ENCODE measurements at places on chromosomes 4 and X. TPM values are rescaled to one million over a fixed set of nuclear protein-coding genes. Genes with fewer than 3 reads are reported as not detected.
A peak's percentile ranks its signal among the peaks of the same experiment; 100 is the strongest.

VCX3A gene
- total RNA-seq, result not detected

DNA sequence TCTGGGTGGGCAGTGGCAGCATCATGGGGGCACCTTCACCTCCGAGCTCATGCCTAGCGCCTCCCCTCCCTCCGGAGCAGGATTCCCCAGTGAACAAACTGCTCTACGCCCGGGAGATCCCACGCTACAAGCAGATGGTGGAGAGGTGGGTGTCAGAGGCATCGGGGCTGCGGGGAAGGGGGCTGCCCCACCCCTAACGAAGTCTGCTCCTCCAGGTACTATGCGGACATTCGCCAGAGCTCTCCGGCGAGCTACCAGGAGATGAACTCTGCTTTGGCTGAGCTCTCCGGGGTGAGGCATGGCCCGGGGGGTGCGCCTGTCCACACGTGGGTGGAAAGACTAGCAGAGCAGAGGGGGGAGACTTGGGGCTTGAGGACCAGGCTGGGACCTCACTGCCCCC lies 2.7 kb upstream of the SRPK3 start:
- no peak for DNase-seq
- peaks cover 7% of the 10 kb centered on the region for H3K4me1 ChIP-seq
- H3K27me3 ChIP-seq, result peaks cover 6% of the 10 kb centered on the region
- no peaks in the 10 kb centered on the region for H3K36me3 ChIP-seq
- no peak overlapping the region for H3K4me3 ChIP-seq
- H3K27ac ChIP-seq, result no peak overlapping the region

CXorf65 gene
- total RNA-seq, result 17.6 TPM

- no peak overlapping the region for H3K27ac ChIP-seq
- H3K36me3 ChIP-seq, result no peaks in the 10 kb centered on the region
- H3K4me1 ChIP-seq, result no peaks in the 10 kb centered on the region
Observed at GRCh38 chr4:55051532-55051931, 73.9 kb downstream of the KDR start.

CXCL5 gene
- not detected for total RNA-seq

- no peaks in the 10 kb centered on the region for H3K27me3 ChIP-seq
- peak overlapping the region; percentile 99 for H3K27ac ChIP-seq
- peaks cover 30% of the 10 kb centered on the region for H3K4me1 ChIP-seq
- peaks cover 55% of the 10 kb centered on the region for H3K36me3 ChIP-seq
- H3K4me3 ChIP-seq, result peak overlapping the region; percentile 95
Observed at GRCh38 chrX:12973561-12974304, 1.2 kb upstream of the TMSB4X start.

GRCh38 chrX:10570601-10571000 lies 49.8 kb downstream of the MID1 start:
- H3K4me3 ChIP-seq, result no peak overlapping the region
- no peaks in the 10 kb centered on the region for H3K4me1 ChIP-seq
- H3K27me3 ChIP-seq, result no peaks in the 10 kb centered on the region
- no peaks in the 10 kb centered on the region for H3K36me3 ChIP-seq

- H3K27ac ChIP-seq, result no peak overlapping the region
- DNase-seq, result no peak
- H3K36me3 ChIP-seq, result no peaks in the 10 kb centered on the region
- no peak overlapping the region for H3K4me3 ChIP-seq
Observed at GRCh38 chr4:90318193-90318592, 191.0 kb downstream of the CCSER1 start.

PTCHD1 gene
- not detected for total RNA-seq

- no peak overlapping the region for H3K4me3 ChIP-seq
- H3K36me3 ChIP-seq, result no peaks in the 10 kb centered on the region
- H3K27me3 ChIP-seq, result peaks cover 29% of the 10 kb centered on the region
- DNase-seq, result no peak
- H3K27ac ChIP-seq, result no peak overlapping the region
Observed at GRCh38 chrX:643241-643595, 12.6 kb downstream of the SHOX start.

DNA sequence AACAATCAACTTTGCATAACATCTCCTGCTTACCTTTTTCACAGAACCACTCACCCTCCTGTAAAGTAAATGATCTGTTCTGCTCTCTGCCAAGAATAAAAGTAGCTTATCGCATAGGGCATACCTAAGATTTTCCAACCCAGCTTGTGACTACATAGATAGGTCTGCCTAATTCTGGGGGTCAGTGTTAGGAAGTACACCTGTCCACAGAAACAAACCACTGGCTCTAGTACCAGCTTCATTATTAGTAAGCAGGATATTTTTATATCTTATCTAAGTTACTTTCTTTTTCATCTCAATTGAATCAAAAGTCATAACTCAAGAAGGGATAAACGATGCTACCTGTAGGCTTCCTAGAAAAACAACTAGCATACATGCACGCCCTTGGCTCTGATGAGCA lies 23.8 kb downstream of the CXCL1 start:
- no peaks in the 10 kb centered on the region for H3K36me3 ChIP-seq
- no peaks in the 10 kb centered on the region for H3K4me1 ChIP-seq
- no peak overlapping the region for H3K27ac ChIP-seq
- no peak overlapping the region for H3K4me3 ChIP-seq

GRCh38 chrX:102950908-102951866 lies 14.1 kb downstream of the RAB40AL start:
- H3K27me3 ChIP-seq, result no peaks in the 10 kb centered on the region
- H3K36me3 ChIP-seq, result no peaks in the 10 kb centered on the region
- H3K27ac ChIP-seq, result no peak overlapping the region
- no peak overlapping the region for H3K4me3 ChIP-seq
- peak; percentile 59 for DNase-seq
- H3K4me1 ChIP-seq, result peaks cover 4% of the 10 kb centered on the region

MAGEB2 gene
- not detected for total RNA-seq

DNA sequence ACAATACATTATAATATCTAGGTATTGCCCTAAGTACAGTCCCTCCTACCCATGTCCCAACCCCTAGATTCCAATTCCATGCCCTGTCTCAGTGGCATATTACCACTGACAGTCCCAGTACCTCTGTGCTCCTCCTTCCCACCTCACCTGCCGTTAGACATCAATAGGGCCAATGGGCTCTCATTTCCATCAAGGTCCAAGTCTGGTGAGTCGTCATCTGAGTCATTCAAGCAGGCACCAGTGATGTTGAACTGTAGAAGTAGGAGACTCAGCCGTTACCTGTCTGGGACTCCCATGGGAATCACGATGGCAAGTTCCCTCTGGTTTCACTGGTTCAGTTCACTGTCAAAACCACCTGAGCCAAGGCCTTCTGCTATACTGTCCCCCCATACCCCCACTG lies 51.7 kb downstream of the PHF8 start:
- H3K27ac ChIP-seq, result no peak overlapping the region
- H3K27me3 ChIP-seq, result no peaks in the 10 kb centered on the region
- peaks cover 32% of the 10 kb centered on the region for H3K36me3 ChIP-seq
- H3K4me3 ChIP-seq, result no peak overlapping the region

GRCh38 chr4:1047976-1048772 lies 36.7 kb downstream of the FGFRL1 start:
- DNase-seq, result no peak
- peaks cover 2% of the 10 kb centered on the region for H3K4me1 ChIP-seq
- no peak overlapping the region for H3K4me3 ChIP-seq
- H3K27ac ChIP-seq, result no peak overlapping the region

PIR gene
- 0.90 TPM for total RNA-seq

CT45A5 gene
- total RNA-seq, result not detected

DNA sequence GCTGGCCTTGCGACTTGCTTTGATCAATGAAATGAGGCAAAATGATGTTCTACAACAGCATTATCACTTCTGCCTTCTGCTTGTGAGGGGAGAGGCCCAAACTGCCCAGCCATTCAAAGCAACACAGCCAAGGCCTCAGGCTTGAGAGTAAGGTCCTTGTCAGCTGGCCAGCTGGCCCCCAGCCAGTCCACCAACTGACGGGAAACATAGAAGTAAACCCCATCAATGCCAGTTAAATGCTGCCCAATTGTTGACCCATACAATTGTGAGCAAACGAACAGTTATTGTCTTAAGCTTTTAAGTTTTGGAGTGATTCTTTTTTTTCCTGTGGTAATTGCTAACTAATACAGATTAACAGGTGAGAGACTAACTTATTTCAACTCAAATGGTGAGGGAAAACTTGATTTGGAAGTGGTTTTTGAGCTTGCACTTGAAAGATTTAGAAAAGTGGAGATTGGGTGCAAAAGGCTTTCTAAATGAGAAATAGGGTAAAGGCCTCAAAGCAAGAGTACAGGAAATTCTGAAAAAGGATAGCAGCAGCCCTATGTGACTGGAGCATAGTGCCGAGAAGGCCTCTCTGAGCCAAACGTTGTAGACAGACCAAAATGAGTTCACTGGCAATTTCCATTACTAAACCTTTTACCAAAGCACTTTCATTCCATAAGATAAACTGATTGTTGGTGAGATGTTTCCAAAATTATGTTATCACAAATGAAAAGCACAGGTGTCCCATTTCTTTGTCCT lies 66.9 kb downstream of the ARHGEF38 start:
- no peaks in the 10 kb centered on the region for H3K4me1 ChIP-seq
- no peak for DNase-seq
- H3K27me3 ChIP-seq, result no peaks in the 10 kb centered on the region
- H3K36me3 ChIP-seq, result no peaks in the 10 kb centered on the region

DNA sequence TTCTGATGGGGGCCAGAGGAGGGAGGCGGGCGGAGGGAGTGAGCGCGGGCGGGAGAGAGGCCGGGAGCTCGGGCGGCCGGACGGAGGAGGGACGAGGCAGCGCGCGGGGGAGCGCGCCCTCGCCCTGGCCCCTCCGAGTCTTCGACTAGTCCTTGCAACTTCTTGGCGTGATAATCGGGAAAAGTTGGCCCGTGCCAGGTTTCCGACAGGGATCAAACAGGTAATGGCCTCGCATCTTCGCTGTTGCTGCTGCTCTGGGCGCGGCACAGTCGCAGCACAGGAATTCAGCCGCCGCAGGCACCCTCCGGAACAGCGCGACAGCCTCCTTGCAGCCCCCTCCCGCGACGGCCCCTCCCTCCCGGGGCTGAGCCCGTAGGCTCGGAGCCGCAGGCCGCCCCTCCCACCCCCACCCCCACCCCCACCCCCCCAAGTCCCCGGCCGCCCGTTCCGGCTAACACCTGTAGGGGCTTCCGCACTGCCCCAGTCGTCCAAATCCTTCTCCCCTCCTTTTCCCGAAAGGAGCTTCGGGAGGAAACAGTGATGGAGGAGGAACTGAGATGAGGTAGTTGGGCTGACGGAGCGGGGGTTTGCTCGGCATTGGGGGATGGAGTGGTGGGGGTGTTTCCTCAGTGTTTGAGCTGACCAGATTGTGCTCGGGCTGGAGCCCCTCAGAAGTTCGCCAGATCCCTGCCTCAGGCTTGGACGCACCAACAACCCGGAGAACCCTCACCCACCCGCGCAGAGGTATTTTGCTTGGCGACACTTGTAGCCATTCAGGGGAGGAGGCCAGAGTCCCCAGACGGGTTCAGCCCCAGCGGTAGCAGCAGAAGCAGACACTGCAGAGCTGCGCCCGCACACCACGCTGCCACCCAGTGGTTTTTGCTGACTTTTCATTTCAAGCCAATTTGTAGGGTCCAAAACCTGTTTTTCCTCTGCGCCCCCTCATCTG lies at the start of gene FGF13:
TSS of gene FGF13 (minus strand) at position 319 of the 949 bp plus-strand sequence. CDS start 714 bp downstream, outside the sequence.
- no peak for DNase-seq
- no peak within 1 kb of the TSS for H3K27ac ChIP-seq
- no peaks in the 10 kb centered on the region for H3K4me1 ChIP-seq
- H3K4me3 ChIP-seq, result no peak within 1 kb of the TSS
- no peaks in the 10 kb centered on the region for H3K36me3 ChIP-seq

ARAP2 gene
- 34.7 TPM for total RNA-seq

PCDH18 gene
- not detected for total RNA-seq

CCNA2 gene
- 132 TPM for total RNA-seq

SYN1 gene
- 0.58 TPM for total RNA-seq

DNA sequence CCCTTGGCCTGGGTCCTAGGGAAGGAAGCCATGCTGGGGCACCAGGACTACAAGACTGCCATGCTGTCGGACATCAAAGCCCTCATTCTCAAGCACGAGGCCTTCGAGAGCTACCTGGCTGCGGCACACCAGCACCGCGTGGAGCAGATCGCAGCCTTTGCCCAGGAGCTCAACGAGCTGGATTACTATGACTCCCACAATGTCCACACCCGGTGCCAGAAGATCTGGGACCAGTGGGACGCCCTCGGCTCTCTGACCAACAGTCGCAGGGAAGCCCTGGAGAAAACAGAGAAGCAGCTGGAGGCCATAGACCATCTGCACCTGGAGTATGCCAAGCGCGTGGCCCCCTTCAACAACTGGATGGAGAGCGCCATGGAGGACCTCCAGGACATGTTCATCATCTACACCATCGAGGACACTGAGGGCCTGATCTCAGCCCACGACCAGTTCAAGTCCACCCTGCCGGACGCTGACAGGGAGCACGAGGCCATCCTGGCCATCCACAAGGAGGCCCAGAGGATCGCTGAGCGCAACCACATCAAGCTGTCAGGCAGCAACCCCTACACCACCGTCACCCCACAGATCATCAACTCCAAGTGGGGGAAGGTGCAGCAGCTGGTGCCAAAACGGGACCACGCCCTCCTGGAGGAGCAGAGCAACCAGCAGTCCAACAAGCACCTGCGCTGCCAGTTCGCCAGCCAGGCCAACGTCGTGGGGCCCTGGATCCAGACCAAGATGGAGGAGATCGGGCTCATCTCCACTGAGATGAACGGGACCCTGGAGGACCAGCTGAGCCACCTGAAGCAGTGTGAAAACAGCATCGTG lies 487.0 kb downstream of the TRAM1L1 start:
- no peak for DNase-seq
- H3K27ac ChIP-seq, result no peak overlapping the region
- no peak overlapping the region for H3K4me3 ChIP-seq
- no peaks in the 10 kb centered on the region for H3K4me1 ChIP-seq
- H3K36me3 ChIP-seq, result no peaks in the 10 kb centered on the region

NAA11 gene
- total RNA-seq, result not detected

FAM9A gene
- not detected for total RNA-seq

DNA sequence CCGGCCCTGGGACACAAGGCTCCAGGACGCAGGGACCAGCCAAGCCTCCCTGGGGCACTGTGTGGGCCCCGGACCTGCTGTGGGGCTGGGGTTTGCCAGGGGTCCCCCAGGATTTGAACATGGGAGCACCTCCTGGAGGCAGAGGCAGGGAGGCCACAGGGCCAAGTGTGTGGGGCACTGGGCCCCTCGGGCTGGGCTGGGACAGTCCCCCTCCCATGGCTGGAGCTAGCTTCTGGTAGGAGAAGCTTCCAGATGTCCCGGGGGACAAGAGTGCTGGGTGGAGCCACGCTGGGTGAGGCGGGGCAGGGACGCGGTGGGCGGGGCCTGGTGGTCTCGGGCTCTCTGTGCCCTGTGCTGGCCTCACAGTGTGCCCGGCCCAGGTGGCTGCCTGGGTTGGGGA lies 18.6 kb downstream of the FGFRL1 start:
- DNase-seq, result no peak
- no peaks in the 10 kb centered on the region for H3K27me3 ChIP-seq
- H3K4me3 ChIP-seq, result no peak overlapping the region

GRCh38 chrX:17654116-17654515 lies 83.2 kb upstream of the SCML1 start:
- H3K4me3 ChIP-seq, result peak overlapping the region; percentile 23
- H3K36me3 ChIP-seq, result no peaks in the 10 kb centered on the region

- no peaks in the 10 kb centered on the region for H3K27me3 ChIP-seq
- H3K4me1 ChIP-seq, result no peaks in the 10 kb centered on the region
- H3K27ac ChIP-seq, result no peak overlapping the region
- DNase-seq, result no peak
- H3K36me3 ChIP-seq, result no peaks in the 10 kb centered on the region
- H3K4me3 ChIP-seq, result no peak overlapping the region
Observed at GRCh38 chr4:138602664-138603063, 360.5 kb upstream of the SLC7A11 start.

- peaks cover 37% of the 10 kb centered on the region for H3K27me3 ChIP-seq
- H3K27ac ChIP-seq, result no peak overlapping the region
- peaks cover 2% of the 10 kb centered on the region for H3K4me1 ChIP-seq
- DNase-seq, result no peak
- no peak overlapping the region for H3K4me3 ChIP-seq
Observed at GRCh38 chr4:56662782-56663468, 18.2 kb downstream of the HOPX start.

SPARCL1 gene
- total RNA-seq, result not detected

PF4V1 gene
- total RNA-seq, result not detected

ABCG2 gene
- total RNA-seq, result 0.61 TPM
